Anterior cingulate cortex (tissue), 58 donors: ENCODE measurements at places on chromosomes 2 and 18.

GRCh38 chr2:69645031-69645431, 1.5 kb upstream of the AAK1 start:
- DNase-seq, result no peak

GRCh38 chr2:120428748-120429147, 82.8 kb downstream of the INHBB start:
- DNase-seq, result no peak

DNA sequence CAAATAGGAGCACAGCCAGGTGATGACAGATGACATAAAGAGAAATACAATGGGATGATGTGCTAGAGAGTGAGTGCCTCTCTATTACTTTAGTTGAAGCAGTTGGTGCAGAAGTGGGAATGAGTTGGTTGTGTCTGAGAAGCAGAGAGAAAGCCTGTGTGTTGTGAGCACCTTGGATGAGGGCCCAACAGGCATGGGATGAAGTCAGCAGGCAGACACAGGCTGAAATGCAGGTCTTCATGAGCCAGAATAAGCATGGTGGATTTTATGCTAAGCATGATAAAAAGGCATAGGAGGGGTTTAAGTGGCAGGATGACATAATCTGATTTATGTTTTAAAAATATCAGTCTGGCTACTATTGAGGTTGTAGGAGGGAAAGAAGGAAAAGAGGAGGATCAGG, 71.5 kb downstream of the KLHL14 start:
- no peak for DNase-seq

- no peak for DNase-seq
Measured at GRCh38 chr18:48162956-48163737, 232.7 kb upstream of the SMAD2 start.

DNA sequence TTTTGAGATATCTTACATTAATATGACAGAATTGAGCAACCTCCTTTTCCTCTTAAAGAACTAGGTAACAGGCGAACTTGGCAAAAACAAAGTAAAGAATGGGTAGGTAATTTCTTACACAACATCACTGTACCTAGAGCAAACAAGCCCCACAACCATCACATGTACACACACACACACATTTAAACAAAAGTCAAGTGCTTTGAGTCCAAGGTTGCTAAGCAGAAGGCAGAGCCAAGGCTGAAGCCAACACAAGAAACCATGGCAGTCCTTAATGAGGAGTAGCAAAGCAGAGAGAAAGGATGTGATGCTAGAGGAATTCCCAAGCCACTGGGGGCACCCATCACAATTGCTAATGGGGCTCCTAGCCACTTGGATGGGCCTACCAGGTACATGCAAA, 164.1 kb downstream of the PAX3 start:
- DNase-seq, result no peak

- DNase-seq, result no peak
Measured at GRCh38 chr2:217989221-217989948, 13.4 kb downstream of the TNS1 start.

GRCh38 chr2:132969371-132969985, 299.5 kb upstream of the LYPD1 start:
- DNase-seq, result no peak

DNA sequence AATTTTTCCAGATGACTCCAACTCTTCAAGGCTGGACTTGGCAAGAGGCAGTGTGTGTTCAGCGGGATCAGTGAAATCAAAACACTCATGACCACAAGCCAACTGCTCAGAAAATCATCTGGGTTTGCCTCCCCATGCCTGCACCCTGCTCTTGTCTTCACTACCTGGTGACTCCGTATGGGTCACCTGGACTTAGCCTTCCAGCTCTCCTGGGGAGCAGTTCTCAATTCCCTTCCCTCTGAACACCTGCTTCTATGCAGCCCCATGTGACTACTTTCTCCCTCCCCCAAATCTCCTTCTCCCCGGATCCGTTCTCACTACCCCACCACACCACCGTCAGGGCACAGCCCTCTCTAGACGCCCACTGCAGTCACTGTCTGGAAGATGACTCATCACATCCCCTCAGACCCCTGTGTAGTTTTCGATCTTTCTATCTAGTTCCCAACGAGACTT, 130.2 kb upstream of the ID2 start:
- DNase-seq, result no peak

DNA sequence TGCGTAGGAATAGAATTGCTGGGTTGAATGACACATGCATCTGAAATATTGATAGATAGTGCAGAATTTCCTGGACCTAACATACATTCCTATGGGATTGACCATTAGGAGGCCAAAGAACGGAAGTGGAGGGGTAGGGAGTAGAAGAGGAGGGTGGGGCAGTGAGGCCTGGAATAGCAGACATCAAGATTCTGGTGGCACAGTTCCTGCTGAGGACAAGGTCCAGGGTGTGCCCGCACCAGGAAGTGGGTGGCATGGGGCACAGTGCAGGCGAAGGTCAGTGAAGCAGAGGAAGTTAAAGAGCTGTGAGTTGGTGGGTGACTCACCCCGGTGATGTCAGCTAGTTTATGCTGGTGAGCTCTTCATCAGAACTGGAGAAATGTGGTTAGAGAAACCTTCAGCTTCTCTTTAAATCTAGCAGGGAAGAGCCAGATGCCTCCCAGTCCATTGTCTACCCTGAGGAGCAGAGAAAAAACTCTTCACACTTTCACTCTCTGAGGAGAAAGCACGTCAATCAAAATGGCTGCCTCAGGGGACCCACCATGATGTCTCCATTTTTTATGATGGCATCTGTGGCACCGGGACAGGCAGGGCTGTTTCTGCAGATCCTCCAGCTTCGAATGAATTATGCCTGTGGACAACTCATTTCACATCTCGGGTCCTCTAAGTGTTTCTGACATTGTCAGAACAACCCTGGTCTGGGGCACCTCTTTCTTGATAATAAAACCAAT, 55.9 kb upstream of the CTLA4 start:
- no peak for DNase-seq

GRCh38 chr2:38406597-38407110, 29.6 kb upstream of the ATL2 start:
- DNase-seq, result no peak

DNA sequence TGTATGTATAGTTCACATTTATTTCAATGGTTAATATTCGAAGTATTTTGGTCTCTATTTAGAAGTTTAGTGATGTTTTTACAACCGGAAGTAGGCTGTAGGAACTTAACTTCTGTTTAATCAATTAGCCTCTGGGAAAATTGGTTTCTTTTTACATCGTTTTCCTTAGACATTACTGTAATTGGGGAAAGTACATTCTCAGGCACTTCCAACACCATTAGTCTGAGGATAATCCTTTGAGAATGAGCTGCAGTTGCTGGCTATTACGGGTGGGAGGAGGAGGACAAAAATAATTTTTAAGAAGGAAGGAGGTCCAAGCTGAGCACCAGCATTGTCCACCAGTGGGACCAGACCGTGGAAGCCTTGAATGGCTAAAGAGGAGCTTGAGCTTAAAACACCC, 70.4 kb upstream of the ST3GAL5 start:
- no peak for DNase-seq

DNA sequence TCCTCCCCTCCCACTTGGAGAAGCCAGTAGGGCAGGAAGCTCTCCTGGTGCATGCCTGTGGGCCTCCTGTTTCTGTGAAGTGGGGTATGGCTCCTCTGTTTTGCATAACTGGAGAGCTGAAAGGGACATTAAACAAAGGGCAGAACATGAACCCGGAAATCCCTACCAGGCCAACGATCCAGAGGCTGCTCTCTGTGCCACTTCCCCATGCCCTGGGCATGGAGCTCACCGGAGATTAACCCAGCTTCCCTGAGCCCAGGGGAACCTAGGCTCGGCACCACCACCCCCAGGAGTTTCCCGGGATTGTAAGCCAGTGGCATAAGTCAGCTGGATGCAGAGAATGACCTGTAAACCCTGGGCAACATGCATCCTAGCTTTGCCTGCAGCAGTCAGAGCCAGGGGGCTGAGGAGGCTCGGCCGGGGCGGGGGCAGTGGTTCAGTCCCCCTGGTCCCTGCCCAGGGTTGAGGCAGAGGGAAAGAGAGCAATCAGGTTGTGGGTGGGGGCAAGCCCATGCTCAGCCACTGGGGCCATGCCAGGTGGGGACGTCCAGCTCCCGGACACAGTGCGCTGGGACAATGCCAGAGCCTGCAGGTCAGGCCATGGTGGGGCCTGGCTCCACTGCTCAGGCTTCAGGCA, 49.5 kb downstream of the TIMM21 start:
- no peak for DNase-seq

DNA sequence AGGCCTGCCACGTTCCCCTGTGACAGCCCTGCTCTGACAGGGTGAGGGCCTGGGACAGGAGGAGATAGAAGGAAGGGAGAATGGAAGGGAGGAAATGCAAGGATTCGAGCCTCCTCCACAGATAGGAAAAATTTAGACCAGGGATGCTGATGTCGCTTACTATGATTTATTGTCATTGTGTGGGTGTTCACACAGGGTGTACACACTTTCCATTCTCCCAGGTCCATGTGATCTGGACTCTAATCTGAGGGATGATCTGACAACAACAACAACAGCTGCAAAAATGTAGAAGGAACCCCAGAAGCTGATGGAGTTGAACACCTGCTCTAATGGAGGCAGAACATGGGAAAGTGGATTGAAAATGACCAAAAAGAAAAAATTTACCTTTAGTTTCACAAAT, 231.7 kb upstream of the TNP1 start:
- DNase-seq, result no peak

DNA sequence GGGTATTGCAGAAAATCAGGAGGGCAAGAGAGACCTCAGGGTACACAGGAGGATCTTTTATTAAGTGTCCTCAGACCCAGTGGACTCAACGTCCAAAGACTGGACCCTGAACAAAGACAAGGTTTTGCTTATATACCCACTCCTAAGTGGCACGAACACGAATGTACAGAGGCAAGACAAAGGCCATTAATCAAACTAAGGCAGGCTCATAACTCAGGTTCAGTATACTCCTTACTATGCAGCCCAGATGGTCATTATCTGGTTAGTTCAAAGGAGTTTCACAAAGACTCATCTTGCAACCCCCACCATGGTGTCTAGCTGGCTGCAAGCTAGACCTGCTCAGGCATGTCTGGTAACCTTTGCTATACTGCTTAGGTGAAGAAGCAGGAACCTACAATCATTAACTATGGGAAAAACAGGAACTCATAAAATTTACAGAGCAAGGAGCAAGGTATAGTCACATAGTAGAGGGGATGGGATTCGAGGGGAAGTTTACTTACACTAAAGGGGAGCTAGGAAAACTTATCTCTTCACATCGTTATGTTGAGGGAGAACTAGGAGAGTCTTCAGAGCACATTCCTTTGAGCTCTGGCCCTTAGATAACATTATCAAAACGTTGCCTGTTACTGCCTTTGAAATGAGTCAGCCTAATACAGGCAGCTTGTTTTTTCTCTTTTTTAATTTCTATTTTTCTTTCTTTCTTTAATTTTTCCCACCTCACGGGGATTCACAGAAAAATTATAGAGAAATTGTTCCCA, 33.9 kb downstream of the SLC4A3 start:
- no peak for DNase-seq

DNA sequence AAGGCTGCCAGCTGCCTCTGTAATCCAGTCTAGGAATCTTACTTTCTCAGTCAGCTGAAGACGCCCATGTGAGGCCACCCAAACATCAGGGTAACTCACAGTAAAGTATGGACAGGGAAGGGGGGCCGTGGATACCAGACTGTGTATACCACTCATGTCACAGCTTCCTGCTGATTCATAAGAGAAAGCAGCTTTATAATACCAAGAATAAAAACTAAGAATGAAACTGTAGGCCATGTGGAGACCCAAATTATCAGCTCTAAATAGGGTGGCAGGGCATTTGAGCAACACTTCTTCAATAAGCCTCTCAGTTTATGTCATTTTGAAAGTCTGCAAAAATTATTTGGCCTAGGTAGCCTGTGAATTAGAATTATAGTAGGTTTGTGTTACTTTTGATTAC, 115.0 kb upstream of the CDCA7 start:
- no peak for DNase-seq

DNA sequence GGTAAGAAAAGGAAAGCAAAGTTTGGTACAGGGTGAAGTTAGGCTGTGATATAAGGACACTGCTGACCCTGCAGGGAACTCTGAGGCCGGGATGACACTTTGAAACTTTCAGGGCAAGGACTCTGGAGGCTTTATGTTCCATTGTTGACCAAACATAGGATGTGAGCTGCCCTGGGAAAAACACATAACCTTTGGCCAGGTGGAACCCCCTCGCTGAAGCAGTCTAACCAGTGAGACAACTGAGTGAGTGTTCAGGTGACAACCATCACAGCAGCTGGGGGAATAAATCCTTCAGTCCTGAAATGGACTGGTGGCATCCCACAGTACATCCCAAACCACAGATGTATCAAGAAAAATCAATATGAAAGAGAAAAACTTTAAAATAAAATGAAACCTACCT, 280.9 kb upstream of the CDH2 start:
- DNase-seq, result no peak

- no peak for DNase-seq
Measured at GRCh38 chr18:77146249-77147080, 13.9 kb upstream of the MBP start.

DNA sequence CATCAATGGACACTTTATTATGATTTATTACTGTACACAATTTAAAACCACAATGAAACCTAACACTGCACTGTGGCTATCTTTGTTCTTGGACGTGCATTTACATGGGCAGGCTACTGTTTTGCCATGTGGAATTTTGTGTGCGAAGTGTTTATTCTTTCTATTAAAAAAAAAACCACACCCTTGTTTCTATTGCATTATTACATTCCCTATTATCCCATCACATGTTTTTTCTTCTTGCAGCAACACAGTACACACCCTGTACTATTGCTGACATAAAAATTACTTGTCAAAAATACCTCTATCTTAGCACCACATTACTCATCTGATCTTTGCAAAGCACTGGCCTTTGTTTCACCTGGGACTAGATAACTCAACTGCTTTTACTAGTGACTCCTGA, 1.5 kb downstream of the RNF152 start:
- no peak for DNase-seq

GRCh38 chr2:25044990-25045389, 3.1 kb downstream of the EFR3B start:
- DNase-seq, result no peak

GRCh38 chr18:75132098-75132870, 76.7 kb downstream of the PTGR3 start:
- no peak for DNase-seq

DNA sequence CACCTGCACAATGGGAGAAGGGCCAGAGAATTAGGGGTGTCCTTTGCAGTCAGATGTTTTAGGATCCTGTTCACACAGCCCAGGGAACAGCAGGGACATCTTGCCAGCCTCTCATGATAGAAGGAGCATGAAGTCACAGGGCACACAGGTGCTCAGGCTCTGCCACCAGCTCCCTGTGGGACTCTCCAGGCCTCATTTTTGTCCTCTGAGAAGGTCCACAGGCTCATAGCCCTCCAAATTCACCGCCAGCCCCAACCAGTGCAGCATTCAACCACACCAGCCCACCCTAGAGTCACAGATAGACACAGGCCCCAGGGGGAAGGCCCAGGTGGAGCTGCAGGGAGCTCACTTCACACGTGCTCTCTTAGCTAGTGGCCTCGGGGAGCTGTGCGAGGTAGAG, 391.7 kb downstream of the TNS1 start:
- no peak for DNase-seq

- no peak for DNase-seq
Measured at GRCh38 chr18:63042351-63042750, 277.2 kb downstream of the BCL2 start.

- DNase-seq, result no peak
Measured at GRCh38 chr2:210092791-210093190, 78.4 kb downstream of the KANSL1L start.
